ENCODE measurements at places on chromosomes 1 and 21.

DNA sequence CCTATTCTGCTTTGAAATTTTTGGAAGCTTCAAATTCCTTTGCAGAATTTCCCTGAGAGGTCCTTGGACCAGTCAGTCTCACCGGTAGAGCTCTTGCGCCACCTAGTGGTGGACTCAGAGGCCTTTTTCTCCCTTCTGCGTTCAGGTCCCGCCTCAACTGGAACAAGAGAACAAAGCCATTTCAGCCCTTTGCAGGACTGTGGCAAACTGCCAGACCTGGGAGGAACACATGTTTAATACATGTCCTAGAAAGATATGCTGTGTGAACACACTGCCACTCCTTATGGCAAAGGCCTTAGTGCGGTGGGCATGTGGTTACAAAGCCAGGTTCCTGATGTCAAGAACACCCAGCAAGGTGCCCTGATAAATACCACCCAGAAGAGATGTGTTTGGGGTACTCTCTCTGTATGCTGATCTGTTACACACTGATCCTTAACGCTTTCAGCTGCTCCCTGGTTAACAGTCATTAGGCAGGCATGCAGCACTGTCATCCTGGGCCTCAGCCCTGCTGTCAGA is 82.2 kb upstream of the SSX2IP start:
- peak; percentile 66 for DNase-seq

GRCh38 chr1:56081173-56081572 is 498.2 kb downstream of the PLPP3 start:
- DNase-seq = no peak

DNA sequence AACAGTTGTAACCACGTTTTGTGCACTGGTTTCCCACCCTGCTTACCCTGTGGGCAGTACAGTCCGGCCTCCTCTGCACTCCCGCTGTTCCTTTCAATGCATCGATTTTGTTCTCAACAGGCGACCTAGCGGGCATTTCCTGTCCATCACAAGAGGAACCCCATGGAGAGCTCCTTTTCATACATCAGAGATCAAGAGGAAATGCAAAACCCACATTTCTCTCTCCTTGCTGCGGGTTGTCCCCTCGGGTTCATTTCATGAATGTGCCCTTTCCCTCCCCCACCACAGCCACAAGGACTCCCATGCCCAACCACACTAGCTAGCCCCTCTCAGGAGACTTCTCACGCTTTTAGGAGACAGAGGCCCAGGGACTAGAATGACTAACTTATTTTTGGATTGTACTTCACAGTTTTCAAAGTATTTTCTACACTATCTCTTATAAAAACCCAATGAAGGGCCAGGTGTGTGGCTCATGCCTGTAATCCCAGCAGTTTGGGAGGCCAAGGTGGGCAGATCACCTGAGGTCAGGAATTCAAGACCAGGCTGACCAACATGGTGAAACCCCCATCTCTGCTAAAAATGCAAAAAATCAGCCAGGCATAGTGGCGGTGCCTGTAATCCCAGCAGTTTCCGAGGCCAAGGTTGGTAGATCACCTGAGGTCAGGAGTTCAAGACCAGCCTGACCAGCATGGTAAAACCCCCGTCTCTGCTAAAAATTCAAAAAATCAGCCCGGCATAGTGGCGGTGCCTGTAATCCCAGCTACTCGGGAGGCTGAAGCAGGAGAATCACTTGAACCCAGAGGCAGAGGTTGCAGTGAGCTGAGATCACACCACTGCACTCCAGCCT is 18.4 kb downstream of the ATP1A4 start:
- DNase-seq = no peak

GRCh38 chr1:43444836-43445235 is 8.9 kb downstream of the HYI start:
- no peak for DNase-seq

DNA sequence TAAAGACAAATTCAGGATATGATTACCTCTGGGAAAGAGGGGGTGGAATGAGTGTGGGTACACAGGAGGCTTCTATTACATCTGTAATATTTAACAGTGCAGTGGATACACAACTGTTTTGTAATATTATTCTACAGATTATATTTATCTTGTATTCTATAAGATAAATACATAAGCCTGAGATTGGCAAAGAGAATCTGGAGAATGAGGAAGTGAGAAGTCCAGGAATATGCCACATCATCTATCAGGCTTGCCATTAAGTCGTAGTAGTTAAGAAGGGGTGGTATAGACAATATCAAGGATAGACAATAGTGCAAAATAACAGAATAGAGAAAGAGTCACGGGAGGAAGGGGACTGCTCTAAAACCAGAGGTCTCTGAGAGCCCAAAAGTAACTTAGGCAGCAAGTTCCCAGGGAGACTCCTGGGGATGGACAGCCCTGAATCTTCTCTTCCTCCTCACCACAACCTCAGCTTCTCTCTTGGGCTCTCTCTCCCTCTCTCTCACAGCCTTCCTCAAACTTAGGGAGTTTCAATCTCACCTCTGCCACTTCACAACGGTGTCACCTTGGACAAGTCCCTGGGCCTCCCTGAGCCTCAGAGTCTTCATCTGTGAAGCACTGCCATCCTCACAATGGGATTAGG is 14.0 kb upstream of the PTAFR start:
- no peak for DNase-seq

DNA sequence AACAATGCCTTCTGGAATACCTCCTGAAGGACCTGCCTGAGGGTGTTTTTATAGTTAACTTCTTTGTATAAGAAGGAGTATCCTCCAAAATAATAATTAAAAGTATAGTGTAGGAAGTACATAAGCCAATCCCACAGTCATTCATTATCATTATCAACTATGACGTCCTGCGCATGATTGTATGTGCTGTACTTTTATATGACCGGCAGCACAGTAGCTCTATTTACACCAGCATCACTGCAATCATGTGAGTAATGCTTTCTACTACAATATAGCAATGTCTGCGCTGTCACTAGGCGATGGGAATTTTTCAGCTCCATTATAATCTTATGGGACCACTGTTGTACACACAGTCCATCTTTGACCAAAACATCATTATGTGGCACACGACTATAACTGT is 72.0 kb downstream of the BEND5 start:
- DNase-seq = no peak

DNA sequence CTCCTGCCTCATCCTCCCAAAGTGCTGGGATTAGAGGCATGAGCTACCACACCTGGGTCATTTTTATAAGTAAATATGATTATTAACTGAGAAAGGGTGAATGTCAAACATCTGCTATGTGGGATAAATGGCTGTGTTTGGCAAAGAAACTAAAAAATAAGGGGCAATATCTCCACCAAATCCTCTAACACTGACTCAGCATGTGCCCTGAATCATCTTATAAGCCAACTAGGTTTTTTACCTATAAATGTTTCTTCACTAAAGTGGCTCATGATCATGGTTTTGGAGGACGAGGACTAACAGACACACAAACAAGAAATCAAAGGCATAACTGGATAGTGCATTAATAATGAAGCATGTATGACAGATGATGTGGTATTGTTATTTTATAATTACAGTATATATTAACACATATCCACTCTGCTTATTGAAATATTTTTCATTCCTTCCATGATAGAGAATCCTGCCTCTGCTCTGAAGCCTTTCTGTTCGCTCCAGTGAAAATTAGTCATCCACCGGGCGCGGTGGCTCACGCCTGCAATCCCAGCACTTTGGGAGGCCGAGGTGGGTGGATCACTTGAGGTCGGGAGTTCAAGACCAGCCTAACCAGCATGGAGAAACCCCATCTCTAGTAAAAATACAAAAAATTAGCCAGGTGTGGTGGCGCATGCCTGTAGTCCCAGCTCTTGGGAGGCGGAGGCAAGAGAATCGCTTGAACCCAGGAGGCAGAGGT is 11.7 kb upstream of the ARHGAP29 start:
- no peak for DNase-seq

DNA sequence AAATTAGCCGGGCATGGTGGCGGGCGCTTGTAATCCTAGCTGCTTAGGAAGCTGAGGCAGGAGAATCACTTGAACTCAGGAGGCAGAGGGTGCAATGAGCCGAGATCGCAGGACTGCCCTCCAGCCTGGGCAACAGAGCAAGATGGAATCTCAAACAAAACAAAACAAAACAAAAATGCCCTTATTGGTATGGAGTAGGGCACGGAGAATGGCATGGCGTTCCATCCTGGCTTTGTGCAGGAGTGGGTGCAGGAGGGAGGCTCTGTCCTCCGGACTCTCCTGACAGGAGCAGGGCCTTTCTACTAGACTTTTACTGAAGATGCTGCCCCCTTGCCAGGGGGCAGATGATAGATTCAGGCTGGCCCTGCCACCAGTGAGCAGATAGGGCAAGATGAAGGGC is 1.0 kb downstream of the TMEM61 start:
- no peak for DNase-seq

DNA sequence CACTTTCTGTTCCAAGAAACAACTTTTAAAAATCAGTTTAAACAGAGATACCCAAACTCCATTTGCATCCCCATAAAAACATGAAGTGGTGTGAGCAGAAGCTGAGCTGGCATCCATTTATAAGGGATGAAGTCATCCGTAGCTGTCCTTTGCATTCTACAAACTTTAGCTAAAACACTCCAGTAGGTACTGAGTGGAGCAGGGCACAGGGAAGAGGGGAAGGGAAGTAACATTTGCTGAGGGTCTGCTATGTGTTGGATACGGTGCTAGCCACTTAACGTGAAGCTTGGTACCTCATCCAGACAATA is 32.9 kb downstream of the VWA5B1 start:
- no peak for DNase-seq

DNA sequence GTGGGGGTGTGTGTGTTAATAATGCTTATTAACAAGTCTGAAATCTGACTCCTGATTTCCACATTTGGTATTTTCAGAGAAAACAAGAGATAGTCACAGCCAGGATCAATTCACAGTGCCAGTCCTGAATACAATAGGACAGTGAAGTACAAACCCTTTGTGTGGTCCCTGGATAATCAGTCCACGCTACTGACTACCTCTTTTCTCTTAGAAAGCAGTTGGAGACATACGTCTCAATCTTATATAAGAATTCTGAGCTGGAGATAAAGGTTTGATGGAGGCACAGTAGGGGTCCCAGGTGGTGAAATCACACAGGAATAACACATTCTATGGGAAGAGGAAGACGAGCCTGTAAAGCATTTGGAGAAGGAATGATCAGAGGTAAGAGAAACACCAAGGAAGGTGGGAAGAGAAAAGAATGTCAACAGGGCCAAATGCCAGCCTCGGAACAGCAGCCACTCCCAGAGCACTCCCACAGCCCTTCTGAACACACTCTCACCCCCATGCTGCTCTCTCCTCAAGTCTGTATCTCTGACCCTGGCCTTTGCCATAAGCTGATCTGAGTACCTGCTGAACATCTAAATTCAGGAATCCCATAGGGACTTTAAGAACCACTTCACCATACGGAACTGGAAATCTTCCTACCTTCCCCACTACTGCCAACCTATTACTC is 48.6 kb downstream of the TRAF5 start:
- DNase-seq = no peak

- no peak for DNase-seq
Measured at GRCh38 chr1:44661781-44662682, 12.2 kb downstream of the TMEM53 start.

GRCh38 chr1:29868944-29869343 is 632.6 kb downstream of the PTPRU start:
- DNase-seq = no peak
